Fibroblast of skin of right biceps (primary cell): ENCODE measurements at places on chromosomes 12 and 14.
A peak's percentile ranks its signal among the peaks of the same experiment; 100 is the strongest.

DNA sequence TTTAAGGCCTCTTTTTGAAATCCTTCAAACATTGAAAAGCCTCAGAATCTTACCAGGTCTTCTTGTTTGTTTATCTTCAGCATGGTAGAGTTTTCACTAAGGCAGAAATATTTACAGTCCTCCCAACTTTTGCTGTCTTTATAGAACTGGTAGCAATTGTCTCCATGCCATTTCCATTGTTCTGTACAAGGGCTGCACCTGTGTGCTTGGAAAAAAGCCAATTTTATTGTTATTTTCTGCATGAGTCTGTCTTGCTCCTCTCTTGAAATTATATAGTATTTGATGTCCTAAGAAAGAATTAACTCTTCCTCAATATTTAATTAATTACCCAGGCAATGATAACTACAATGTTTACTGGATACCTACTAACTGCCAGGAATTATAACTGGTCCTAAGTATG, 23.3 kb downstream of the CLEC1A start:
- no peak for DNase-seq

DNA sequence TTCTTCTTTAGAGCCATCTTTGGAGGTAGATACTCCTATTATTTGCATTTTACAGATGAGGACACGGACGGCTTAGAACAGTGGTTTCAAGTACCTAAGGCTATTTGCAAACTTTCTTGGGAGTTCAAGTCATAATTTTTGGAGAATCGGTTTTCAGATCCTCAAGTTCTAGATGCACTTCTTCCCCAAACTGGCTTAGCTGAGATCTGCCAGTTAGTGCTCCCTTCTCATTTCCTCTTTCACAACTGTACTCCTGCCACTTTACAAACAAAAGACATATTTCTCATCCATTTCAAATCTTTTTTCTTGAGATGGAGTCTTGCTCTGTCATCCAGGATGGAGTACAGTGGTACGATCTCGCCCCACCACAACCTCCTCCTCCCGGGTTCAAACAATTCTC, 77.3 kb downstream of the HELB start:
- no peak for DNase-seq

DNA sequence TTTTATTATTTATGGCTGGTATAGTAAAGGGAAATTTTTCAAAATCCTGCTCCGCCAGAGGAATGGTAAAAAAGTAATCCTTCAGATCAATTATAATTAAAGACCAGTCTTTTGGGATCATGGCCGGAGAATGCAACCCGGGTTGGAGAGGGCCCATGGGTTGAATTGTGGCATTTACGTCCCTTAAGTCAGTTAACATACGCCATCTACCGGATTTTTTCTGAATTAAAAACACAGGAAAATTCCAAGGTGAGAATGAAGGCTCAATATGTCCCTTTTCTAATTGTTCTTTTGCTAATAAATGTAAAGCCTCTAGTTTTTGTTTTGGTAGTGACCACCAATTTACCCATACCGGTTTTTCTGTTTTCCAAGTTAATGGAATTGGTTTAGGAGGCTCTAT, 602.8 kb downstream of the ALG10 start:
- no peak for DNase-seq

- DNase-seq: peak; percentile 44
Observed at GRCh38 chr12:91055976-91056375, 1.8 kb downstream of the KERA start.

GRCh38 chr14:33332497-33332896, 393.8 kb downstream of the NPAS3 start:
- DNase-seq: no peak

- DNase-seq: peak; percentile 43
Observed at GRCh38 chr14:64801800-64802199, 77.9 kb downstream of the SPTB start.

- no peak for DNase-seq
Observed at GRCh38 chr12:2691345-2692071, 103.3 kb upstream of the FKBP4 start.

DNA sequence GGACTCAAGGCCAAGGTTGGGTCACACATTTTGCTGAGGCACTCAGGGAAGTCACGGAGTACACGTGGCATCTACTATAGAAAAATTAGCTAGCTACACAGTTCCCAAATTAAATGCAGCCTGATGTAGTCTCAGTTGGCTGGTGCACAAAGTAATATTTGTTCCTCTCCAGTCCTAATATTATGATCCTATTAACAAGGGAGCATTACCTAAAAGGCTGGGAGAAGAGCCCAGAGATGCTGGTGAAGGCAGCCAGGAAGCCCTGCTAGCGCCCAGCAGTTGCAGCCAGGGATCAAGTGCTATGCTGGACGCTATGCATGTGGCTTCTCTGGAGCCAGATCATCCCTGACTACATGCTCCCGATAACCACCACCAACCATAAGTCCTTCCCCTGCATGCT, 88.0 kb upstream of the GSC start:
- DNase-seq: no peak

GRCh38 chr12:129540249-129540648, 363.6 kb downstream of the TMEM132D start:
- DNase-seq: no peak

- peak; percentile 39 for DNase-seq
Observed at GRCh38 chr12:7645395-7646177, 20.1 kb downstream of the APOBEC1 start.
